AG08395 (cell line): ENCODE measurements at places on chromosomes 3 and 15.
A peak's percentile ranks its signal among the peaks of the same experiment; 100 is the strongest.

GRCh38 chr3:70742081-70742480 lies 429.6 kb upstream of the MDFIC2 start:
- no peak for DNase-seq

DNA sequence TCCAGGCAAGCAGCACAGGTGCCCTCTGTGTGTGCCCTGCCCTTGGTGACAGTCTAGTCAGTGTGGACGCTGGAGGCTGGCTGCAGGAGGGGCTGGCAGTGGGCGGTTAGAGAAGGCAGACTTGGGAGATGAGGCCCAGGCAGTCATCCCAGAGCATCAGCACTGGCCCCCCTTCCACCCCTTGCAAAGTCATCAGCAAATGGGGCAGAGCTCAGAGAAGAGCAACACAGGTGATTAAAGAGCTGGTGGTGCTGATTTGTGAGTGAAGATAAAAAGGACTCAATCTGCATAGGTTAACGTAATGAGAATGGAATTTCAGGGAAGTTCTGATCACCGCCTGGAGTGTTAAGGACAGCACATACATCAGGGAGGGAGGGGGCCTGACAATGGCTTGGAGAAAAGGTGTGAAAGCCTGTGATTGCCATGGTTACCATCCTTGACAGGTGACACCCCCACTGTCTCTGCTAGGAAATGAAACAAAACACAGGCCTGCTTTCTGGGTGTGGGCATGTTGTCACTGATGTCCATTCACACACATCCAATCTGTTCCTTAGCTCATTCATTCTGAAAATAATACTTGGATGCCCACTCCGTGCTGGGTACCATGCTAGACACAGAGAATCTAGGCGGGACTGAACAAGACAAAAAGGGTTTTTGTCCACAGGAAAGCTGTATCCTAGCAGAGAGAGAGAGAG lies 269.6 kb upstream of the ST8SIA2 start:
- DNase-seq: no peak

GRCh38 chr3:59809710-59810444 lies 760.1 kb upstream of the CFAP20DC start:
- peak; percentile 22 for DNase-seq

GRCh38 chr15:70629735-70630273 lies 133.6 kb downstream of the UACA start:
- DNase-seq: no peak

DNA sequence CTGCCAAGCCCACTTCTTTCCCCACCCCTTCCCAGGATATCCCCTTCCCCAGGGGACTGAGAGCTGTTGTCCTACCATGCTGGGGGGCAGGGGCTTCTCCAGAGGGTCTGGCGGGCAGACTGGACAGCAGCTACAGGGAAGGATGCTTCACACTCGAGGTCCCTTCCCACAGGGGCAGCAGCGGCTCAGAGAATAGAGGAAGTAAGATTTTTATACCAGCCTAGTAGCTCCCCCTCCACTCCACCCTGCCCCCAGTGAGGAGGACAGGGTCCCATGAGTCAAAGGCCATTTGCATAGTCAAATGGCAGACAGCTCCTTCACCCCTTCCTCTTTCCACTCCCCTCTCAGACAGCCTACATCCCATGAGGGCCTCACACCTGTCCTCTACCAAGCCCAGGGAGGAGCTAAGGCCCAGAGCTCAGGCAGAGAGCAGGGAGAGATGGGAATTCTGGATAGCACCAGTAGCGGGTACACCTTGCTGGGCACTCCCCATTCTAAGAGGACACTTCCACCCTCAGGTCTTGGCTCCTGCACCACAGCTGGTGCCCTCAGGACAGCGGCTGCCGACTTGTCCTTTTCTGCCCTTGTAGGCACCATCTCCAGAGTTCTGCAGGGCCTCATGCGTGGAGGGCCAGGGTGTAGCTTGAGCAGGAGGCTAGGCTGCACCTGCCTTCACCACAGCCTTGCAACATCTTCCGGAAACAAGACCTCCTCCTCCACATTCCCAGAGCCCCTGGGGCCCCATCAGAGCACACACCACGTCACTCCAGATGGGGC lies at the start of gene TLR9:
Gene TLR9, minus strand, starts transcription at position 194 of the 777 bp plus-strand sequence. Its CDS starts 116 bp downstream, at position 78.
- no peak for DNase-seq

DNA sequence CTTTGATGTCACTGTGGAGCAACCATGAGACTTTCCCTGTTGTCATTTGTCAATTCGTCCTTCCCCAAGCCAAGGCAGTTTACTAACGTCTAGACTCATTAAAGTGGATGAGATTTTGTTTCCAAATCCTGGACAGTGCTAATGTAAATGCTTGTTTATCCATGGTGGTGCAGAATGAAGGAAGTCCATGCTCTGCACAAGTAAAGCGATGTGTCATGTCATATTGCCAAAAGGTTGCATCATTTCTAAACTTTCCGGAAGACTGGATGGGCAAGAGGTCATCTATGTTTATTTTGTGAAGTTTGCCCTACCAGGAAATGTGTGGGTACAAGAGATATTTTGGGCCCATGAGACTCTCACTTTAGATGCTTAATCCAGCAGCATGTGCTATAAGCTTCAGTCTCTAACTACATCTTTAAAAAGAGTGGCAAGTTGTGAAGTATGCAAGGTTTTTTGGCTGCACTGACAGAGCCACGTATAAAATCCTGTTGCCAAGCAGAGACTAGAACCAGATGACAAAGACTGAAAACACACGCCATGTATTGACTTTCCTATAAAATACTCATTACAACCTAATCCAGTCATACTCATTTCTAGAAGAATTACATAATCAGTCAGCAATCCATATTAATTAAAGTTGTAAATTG lies 72.1 kb upstream of the FNDC3B start:
- DNase-seq: peak; percentile 85

DNA sequence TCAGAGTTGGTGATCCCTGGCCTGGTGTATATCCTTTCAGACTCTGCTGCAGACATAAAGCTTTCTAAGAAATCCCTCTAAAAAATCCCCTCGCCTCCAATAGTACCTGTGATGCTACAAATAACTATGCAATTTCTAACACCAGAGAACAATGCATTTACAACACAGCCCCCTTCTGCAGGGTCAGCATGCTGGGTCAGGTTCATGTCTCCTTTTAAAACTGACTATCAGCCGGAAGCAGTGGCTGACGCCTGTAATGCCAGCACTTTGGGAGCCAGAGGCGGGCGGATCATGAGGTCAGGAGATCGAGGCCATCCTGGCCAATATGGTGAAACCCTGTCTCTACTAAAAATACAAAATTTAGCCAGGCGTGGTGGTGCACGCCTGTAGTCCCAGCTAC lies 77.0 kb upstream of the SPATA12 start:
- no peak for DNase-seq

DNA sequence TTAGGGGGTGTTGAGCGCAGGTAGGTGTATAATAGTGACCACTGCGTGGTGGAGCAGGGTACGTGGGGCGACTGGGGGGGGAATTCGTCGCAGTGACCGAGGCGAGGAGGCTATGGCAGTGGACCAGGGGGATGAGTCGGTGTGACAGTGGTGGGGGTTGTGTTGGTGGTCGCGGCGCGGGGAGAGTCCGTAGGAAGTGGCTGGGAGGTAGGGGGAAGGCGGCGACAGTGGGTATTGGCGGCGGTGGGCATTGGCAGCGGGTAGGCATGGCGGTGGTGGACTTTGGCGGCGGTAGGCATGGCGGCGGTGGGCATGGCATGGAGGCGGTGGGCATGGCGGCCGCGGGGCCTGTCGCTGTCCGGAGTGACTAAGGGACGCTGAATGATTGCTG lies 739 bp downstream of the SNRPN start:
- DNase-seq: no peak

GRCh38 chr3:117150628-117151027 lies 441.0 kb downstream of the TUSC7 start:
- DNase-seq: no peak

DNA sequence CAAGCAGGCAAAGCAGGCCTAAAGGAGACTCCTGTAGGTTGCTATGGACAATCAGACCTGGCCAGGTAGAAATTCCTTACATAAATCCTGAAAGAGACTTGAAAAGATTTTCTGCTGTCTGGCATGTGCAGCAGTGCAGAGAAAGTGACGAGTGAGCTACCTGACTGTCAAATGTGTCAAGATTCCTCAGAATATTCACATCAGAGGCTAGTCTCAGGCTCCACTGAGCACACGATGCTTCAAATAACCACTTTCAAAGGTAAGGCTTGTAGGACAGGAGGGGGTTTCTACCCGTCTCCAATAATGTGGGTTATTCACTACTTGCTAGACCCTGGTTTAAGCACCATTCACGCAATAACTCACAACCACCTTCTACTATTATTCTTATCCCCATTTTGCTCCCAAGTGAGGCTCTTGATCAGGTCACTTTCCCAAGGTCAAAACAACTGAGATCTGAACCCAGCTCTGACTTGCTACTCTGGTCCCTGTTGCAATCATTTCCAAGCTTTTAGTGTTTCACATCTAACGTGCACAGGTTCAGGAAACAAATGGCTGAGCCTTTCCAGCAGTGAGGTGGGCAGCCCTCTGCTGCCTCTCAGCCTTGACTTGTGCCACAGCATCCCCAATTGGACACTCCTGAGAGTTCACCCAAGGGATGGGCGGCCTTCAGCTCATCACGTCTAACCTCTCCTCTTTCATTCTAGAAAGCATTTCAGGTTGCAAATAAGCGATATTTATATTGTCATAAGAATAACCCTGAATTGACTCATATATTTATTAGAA lies 329.9 kb upstream of the WNT5A start:
- no peak for DNase-seq

GRCh38 chr3:15653321-15653720 lies 51.8 kb downstream of the BTD start:
- no peak for DNase-seq

DNA sequence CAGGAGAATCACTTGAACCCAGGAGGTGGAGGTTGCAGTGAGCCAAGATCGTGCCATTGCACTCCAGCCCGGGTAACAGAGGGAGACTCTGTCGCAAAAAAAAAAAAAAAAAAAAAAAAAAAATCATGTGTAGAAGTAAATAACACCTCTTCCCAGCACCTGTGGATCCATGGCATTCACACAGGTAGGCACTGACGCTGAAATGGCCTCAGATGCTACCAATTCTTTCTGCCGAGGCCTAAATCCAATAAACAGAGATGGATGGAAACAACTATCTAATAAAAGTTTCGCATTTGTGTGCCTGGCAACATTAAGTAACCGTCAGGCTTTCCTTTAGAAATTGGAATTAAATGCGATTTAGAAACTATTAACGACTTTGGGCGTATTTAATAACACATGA lies 10.3 kb upstream of the LRRC2 start:
- DNase-seq: no peak

DNA sequence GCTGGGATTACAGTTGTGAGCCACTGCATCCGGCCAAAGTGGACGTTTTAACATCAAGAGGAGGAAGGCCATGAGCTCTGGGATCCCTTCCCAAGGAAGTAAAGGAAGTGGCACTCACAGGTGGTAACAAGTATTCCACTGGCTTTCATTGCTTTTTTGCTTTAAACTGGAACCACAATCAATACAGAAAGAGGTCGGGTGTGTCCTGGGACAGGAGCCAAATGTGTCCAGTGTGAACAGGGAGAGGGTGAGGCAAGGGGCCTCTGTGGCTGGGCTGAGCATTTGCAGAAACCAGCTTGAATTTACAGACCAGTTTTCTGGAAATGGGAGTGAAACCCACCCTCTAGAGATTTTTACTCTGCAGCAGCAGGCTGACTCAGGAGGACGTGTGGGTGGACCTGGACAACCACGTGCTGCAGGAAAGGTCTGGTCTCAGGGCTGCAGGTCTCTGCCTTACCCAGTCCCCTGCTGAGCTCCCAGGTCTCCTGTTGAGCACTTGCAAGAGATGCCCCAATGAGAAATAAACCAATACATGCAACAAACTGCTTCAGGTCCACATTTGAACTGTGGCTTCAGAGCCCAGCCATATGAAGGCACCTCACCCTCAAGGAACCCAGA lies 42.8 kb upstream of the TMEM115 start:
- no peak for DNase-seq

- peak; percentile 81 for DNase-seq
Observed at GRCh38 chr15:62824111-62825015, 218.2 kb upstream of the TPM1 start.

GRCh38 chr3:168671091-168671490 lies 575.4 kb upstream of the GOLIM4 start:
- no peak for DNase-seq

- no peak for DNase-seq
Observed at GRCh38 chr3:114632757-114633424, 339.1 kb downstream of the TIGIT start.

- DNase-seq: no peak
Observed at GRCh38 chr15:67850994-67851571, 11.2 kb upstream of the RNU6-1 start.

DNA sequence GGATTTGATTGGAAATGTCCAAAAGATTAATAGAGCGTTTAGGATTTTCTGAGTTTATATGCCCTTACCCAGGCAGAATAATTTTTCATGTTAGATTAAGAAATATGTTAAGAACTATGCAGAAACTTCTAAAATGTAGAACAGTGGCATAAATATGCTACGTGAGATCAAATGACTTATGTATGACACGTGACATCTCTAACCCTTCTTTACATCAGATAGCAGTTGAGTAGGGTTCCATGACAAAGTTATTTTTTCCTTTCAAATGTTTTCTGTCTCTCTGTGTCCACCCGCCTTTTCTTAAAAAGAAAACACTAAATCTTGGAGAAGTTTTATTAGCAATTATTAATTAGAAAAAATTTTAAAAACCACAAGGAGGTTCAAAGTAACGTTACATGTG lies 8.6 kb upstream of the TFG start:
- DNase-seq: no peak

DNA sequence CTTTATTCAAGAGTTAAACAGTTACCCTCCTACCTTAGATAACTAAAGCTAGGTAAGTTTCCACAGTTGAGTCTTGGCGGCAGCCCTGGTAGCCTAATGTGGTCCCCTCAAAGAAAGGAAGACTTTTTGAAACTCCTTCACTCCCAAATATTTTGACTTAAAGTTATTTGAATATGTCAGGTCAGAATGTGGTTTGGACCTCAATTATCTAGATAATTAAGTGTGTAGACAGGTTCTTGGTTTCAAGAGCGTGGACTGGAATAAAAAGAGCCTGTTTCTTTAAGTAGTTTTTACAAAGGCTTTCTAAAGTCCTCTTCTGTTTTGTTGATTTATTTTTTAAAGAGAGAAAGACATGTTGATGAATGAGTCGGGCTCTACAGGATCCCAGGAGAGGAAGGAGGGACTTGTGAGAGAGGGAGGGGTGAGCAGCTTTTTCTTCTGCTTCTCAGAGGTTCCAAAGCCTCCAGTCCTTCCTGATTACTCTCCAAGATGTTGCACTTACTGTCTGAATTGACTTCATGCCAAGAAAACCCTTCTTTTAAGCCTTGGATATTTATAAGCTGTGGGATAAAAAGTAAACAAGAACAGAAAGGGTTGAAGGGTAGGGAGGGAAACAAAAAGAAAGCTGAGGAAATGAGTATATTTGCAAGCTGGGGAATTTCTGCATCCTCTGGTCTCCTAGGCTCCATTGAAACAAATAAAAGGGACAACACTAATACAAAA lies 457.4 kb downstream of the IGSF11 start:
- DNase-seq: no peak

DNA sequence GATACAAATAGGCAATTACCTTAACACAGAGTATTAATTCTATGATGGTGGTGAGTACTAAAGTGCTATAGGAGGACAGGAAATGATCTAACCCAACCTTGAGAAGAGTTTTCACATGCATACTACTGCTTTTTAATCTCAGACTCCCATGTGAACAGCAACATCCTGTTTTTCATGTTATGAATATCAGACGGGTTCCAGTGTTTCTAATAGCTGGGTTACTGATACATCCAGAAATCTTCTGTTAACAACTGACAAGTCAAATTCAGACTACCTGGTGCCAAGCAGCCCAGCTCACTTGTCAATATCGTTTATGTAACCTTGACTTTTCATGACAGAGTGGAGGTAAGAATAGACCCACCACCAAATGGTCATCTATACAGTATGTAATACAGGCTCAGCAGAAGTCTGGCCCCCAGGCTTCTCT lies 220.2 kb upstream of the COL8A1 start:
- no peak for DNase-seq

- DNase-seq: no peak
Observed at GRCh38 chr15:70340494-70340870, 242.8 kb upstream of the TLE3 start.
